ENCODE measurements at places on chromosomes 13 and 19.

- DNase-seq = peak; percentile 77
Observed at GRCh38 chr19:2270423-2271233, 11.3 kb downstream of the PEAK3 start.

- no peak for DNase-seq
Observed at GRCh38 chr19:49665036-49665350, 664 bp downstream of the IRF3 start.

- no peak for DNase-seq
Observed at GRCh38 chr13:96214824-96215445, 125.0 kb downstream of the HS6ST3 start.

DNA sequence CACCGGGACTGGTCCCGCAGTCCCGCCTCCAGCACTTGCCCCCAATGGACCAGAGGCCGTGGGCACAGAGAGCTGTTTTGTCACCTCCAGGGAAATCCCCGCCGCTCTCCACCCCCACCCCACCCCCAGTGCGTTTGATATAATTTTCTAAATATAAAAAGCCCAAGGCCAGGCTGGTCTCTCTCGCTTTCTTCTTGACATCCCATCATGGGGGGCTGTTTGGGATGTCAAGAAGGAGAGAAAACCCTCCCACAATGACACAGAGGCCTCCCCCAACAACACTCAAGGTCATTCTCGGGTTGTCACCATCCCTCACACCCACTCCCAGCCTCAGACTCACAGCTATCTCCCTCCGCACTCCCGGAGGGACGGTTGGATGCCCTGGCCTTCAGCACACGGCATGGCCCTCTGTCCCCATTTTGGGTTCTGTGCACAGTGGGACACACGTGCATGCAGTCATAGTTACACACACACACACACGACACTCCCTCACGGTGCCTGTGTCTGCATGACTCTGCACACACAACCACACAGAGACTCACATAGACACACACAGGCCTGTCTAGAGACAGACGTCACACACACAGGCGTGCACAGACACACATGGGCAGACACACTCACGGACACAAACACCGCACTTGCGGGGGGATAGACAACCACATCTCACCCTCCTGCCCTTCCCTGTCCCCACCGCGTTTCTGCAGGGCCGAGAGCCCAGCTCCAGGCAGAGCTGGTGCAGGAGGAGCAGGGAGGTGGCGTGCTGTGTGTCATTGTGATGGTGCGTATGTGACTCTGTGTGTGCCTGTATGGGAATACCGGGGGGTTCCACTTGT lies 4.8 kb upstream of the NFIC start:
- no peak for DNase-seq

GRCh38 chr19:19619849-19620210 lies 1.3 kb upstream of the PBX4 start:
- no peak for DNase-seq

GRCh38 chr13:51715613-51716012 lies 88.3 kb downstream of the DHRS12 start:
- no peak for DNase-seq

DNA sequence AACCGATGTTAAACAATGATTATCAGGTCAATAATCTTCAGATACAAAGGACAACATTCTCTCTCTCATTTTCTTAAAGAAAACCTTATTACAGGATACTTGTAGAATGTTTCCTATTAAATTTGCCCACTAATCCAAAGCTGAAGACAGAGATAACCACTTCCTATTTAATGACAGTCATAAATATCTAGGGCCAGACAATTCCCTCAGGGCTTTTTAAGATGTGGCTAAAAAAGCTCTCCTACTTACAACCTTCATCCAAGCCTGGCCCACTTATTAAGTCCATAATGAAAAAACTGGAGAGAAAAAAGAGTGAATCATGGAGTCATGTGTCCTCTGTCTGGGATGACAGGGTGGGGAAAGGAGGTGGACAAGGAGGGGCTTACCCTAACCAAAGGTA lies 235.9 kb downstream of the KLF12 start:
- no peak for DNase-seq

- peak; percentile 88 for DNase-seq
Observed at GRCh38 chr19:29806098-29806866, 5.5 kb upstream of the CCNE1 start.

DNA sequence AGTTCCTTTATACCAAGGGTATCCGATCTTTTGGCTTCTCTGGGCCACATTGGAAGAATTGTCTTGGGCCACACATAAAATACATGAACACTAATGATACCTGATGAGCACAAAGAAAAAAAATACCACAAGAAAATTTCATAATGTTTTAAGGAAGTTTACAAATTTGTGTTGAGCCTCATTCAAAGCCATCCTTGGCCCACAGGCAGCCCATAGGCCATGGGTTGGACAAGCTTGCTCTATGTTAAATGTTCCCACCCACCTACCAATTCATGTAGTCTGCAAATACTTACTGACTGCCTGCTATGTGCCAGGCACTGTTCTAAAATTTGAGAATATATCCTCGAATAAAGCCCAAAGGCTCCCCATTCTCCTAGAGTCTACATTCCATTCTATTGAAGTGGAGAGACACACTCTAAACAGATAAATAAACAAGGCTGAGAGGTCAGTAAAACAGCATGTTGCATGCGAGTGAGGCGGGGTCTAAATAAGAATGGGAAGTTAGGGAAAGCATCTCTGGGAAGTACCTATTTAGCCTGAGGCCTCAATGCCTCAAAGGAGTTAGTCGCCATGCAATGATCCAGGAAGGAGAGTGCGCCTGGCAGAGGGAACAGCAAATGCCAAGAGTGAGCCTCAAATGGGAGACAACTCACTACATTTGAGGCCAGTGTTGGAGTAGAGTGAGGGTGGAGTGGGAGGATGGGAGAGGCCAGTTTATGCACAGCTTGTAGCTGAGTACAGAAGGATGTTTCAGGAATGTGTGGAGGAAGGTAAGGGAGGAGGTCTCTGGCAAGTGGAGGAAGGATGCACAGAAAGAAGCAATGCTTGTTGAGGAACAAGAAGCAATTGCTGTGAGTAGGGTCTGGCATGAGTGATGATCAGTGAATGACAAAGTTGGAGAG lies 52.5 kb upstream of the CLDN10 start:
- no peak for DNase-seq

- DNase-seq = no peak
Observed at GRCh38 chr19:49790866-49791265, 22.2 kb downstream of the FUZ start.

GRCh38 chr13:91216928-91217700 lies 130.4 kb upstream of the MIR17HG start:
- no peak for DNase-seq

DNA sequence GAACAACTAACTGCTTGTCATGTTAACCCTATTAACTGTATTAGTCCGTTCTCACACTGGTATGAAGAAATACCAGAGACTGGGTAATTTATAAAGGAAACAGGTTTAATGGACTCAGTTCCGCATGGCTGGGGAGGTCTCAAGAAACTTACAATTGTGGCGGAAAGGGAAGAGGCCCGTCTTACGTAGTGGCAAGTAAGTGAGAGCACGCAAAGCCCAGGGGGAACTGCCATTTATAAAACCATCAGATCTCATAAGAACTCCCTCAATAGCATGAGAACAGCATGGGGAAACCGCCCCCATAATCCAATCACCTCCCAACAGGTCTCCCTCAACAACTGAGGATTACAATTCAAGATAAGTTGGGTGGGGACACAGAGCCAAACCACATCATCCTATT lies 34.7 kb downstream of the PHF11 start:
- no peak for DNase-seq

DNA sequence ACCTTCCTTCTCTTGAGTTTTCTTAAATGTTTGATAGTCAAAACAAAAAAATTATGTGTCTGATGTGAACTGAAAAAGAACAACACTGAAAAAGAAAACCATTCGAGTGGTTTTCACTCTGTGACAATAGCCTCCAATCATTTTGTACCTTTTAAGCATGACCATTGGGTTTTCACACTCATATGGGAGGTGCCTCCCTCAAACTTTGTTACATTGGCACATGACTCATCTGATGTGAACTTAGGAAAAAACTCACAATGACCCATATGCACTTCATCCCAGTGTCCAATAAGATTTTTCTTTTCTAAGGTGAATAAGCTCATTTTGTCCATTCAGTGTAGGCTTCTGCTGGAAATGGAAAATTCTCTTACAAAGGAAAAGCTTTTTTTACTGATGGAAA lies 66.6 kb upstream of the XPO4 start:
- no peak for DNase-seq

- no peak for DNase-seq
Observed at GRCh38 chr19:13557756-13558398, 51.6 kb upstream of the CACNA1A start.

GRCh38 chr19:40811478-40812341 lies 12.7 kb downstream of the EGLN2 start:
- peak; percentile 27 for DNase-seq

GRCh38 chr13:34458756-34459715 lies 483.0 kb upstream of the NBEA start:
- DNase-seq = peak; percentile 93

DNA sequence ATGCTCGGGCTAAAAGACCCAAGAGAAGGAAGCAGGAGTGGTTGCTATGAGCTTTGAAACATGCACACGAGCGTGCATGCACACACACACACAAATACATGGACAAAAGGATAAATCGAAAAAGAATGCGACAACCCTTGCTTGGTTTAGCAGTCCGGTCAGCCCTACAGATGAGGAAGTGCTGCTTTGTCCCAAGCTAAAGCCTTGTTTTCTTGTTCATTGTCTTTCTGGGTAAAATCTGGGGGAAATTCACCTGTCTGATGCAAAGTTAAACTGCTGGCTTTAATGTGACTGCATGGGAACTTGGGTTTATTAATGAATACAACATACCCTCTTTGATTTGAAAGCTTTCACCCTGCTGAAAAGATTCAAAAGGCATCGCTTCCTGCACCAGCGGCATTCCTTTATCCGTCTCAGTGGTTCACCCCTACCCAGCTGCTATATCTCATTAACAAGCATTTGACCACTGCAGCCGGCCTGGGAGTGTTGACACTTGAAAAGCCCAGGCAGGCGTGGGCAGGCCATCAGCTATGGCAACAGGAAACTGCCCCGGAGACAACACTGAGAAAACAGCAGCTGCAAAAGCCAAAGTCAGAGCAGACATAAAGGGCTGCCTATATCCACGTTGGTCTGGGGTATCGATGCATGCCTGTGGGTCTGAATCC lies 301.7 kb downstream of the NDFIP2 start:
- DNase-seq = peak; percentile 32

DNA sequence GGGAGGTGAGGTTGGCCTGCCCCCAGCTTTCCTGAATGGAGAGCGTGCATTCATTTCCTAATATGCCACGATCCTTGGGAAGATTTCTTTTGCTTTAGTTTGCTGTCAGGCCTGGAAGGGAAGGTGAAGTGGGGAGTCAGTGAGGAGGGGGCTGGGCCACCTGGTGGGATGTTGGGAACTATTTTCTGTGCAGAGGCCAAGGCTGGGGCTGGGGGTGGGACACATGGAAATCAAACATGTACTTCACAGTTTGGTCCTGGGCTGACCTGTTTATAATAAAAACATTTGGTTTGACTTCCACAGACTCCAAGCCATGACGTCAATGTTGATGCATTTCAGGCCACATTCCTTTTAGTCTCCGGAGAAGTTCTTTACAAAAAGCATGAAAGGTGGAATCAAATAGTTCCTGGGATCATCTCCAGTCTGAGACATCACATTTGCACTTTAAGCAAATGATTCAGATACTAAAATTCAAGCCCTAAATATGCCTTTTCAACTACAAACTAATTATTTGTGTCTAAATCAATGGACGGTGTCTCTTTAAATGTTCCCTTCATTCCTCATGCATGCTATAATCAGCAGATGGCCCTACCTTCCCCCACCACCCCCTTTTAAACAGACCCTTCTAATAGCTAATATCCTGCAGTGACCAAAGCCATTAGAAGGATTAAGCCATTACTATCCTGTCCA lies 41.5 kb upstream of the MEDAG start:
- DNase-seq = peak; percentile 82

- DNase-seq = peak; percentile 24
Observed at GRCh38 chr19:47762615-47763308, 15.7 kb upstream of the SELENOW start.

DNA sequence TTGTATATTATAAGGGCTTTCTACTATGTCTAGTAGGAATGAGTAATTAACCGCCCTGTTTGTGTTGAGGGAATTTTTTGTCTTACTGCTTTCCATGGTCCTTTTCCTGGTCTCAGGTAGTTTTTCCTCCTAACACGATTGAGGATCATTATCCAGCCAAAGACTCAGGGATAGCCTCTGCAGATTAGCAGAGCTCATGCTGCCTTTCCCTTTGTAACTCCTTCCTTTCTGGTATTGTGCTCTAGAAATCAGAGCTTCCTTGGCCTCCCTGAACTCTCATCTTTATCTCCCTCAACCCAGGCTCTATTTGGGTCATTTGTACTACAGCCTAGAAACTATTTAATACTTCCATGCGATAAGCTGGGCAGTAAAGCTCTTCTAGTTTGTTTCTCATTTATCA lies 142.1 kb downstream of the PDS5B start:
- no peak for DNase-seq

GRCh38 chr13:91331047-91331915 lies 16.2 kb upstream of the MIR17HG start:
- no peak for DNase-seq

GRCh38 chr13:68056816-68057710 lies 826.9 kb upstream of the PCDH9 start:
- no peak for DNase-seq

DNA sequence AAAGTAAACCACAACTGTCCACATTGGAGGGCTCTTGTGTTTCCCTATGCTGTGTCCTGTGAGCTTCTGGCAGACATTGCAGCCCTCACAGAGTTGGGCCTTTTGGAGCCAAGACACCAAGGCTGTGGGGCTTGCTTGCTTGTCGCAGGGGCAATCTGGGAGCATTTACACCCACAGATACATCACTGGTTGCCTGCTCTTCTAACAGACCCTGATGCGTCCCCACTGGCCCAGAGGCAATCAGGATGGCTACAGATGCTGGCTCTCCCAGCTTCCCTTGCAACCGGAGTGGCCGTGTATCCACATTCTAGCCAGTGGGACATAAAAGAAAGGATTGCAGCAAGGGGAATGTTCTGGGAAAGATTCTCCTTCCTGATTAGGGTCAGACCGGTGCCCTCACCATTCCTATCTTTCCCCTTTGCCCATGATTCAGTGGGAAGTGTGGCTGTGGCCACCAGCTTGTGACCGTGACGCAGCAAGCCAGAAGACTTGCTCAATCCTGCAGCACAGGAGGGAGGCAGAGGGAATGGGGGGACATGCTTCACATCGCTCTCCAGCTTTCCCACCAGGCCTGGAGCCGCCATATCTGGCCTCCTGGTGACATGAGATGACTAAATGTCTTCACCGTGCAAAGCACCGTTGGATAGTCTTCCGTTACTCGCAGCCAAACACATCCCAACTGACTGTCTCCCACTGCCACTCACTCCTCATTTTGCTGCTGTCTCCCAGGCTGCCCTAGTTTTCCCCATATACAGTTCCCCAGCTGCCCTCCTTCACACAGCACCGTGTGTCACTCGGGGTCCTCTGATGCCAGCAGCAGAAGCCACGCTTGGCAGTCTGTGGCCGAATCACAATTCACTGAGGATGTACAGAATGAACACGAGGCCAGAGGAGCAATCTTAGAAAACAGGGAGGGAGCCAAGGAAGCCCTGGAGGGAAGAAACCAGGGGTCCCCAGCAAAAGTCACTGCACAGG lies 151.0 kb downstream of the DPF1 start:
- DNase-seq = no peak

Data from skin of body (tissue), 3 donors.